ENCODE measurements at places on chromosomes 6 and 20.

GRCh38 chr20:25476106-25477013 lies 68.9 kb downstream of the GINS1 start:
- DNase-seq = no peak

DNA sequence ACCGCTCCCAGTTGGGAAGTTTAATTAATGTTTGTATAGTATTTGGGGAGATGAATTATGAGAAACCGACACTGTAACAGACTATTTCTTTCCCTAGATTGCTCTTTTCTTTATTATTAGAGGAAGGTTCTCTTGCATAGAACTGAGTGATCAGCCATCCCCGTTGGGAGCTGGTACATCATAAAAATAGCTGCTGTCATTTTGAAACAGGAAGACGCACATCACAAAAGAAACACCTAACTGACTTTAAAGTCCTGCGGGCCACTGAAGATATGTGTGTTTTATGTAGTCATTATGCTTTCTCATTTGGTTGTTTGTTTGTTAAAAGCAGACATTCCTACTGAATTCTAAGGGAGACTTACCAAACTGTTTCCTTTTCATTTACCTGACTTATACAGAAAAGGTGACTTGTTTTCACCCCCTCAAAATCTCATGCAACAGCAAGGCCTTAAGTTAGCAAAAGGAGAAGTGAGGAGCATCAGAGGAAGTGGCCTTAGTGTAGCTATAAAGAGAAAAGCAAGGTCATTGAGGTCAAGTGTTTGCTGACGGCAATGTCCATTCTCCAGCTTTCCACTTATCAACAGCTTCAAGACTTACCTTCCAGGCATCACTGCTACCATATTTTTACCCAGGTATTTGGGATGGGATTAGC lies 91.0 kb downstream of the PKHD1 start:
- no peak for DNase-seq

DNA sequence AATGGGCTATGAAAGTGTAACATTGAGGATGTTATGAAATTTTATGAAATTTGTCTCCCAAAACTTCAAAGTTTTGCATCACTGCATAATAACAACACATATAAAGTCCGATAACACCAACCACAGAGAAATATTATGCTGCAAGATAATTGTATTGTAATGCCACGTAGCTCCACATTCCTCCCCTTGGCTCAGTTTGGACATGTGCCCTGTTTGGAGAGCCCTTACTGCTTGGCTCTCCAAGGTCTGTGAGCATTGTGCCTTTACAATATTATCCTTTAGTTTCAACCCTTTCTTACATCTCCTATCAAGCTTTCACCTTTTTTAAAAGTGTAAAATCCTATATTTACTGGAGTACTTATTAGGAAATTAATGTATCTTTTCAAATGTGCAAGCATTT lies 10.8 kb downstream of the HBS1L start:
- DNase-seq = no peak

GRCh38 chr6:170038708-170039107 lies 252.2 kb downstream of the DLL1 start:
- no peak for DNase-seq

- no peak for DNase-seq
Measured at GRCh38 chr20:37816003-37816402, 86.9 kb upstream of the VSTM2L start.
